ENCODE measurements at places on chromosomes 6 and 20.

DNA sequence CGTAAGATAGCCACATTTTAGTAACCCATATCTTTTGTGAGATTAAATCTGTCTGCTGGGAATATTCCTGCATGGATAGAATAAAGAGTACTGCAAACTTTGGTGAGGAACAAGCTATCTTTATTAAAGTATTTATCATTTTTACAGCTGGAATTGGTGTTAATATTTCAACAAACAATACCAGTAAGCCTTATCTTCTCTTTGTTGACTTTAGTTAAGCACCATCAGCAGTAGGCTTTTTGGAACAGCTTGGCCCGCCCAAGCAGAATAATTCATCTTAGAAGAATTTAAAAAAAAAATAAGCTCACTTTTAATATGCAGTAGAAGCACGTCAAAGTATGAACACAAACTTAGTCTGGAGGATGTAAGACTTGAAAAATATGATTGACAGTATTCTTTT, 917.8 kb upstream of the ADGRB3 start:
- DNase-seq = no peak

- DNase-seq = no peak
These were observed 3.6 kb downstream of the CCND3 start for GRCh38 chr6:41937861-41938574.

GRCh38 chr20:50012282-50013263, 29.8 kb downstream of the SNAI1 start:
- no peak for DNase-seq

DNA sequence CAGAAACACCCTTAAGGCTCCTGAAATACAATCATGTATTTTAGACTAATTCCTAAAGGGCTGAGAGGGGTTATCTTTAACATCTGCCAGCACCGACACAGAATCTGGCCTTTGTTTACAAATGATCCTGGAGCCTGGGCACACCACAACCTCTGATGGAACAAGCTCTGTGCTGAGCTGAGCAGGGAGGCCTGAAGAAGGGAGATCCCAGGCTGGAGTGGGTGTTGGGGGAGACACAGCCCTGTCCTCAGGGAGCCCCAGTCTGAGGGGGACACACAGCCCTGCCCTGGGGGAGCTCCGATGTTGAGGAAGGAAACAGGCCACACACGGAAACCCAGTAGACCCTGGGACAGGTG, 130.5 kb downstream of the VEGFA start:
- no peak for DNase-seq

GRCh38 chr6:82205930-82206392, 41.6 kb downstream of the IBTK start:
- no peak for DNase-seq

DNA sequence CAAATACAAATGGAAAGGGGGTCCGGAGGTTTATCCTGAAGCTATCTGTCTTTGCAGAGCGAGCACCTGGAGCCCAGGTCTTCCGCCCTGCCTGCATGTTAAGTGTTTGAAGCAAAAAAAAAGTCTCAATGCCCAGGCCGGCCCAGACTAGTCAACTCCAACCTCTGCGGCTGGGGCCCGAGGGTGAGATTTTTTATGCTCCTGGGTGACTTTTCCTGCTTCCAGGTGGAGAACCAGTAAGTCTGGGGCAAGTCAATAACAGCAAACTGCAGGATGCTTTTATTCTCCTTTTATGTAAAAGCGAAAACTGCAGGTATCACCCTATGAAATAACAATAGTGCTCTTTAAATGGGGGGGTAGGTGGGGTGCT, 2.0 kb upstream of the ZBP1 start:
- no peak for DNase-seq

GRCh38 chr6:54185885-54186284, 74.6 kb downstream of the MLIP start:
- no peak for DNase-seq

- no peak for DNase-seq
These were observed 57.1 kb upstream of the CITED2 start for GRCh38 chr6:139431602-139431956.

DNA sequence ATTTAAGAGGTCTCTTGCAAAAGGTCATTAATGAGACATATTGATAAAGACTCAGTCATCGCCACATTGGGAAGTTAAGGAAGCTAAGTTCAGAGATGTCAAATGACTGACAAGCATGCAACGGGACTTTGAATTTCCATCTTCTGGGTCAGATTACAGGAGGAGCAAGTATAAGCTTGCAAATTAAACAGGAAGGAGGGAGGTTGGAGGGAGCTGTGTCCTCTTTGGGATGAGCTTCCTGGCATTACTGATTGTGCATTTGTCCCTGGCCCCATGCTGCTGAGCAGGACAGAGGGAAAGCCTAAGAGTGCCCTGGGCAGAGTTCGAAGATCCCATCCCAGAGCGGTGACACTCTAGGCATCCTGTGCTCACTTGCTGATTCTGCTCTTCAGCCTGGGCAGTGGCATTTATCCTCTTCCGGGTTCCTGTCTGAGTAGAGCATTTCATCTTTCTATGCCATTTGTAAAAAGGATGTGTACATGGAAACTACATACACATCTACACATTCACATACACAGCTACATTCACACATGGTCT, 40.5 kb downstream of the SLC22A1 start:
- DNase-seq = no peak

- DNase-seq = no peak
These were observed 5.2 kb downstream of the FOXO3 start for GRCh38 chr6:108565893-108566292.

- no peak for DNase-seq
These were observed 88.6 kb downstream of the MCHR2 start for GRCh38 chr6:99905209-99906106.

DNA sequence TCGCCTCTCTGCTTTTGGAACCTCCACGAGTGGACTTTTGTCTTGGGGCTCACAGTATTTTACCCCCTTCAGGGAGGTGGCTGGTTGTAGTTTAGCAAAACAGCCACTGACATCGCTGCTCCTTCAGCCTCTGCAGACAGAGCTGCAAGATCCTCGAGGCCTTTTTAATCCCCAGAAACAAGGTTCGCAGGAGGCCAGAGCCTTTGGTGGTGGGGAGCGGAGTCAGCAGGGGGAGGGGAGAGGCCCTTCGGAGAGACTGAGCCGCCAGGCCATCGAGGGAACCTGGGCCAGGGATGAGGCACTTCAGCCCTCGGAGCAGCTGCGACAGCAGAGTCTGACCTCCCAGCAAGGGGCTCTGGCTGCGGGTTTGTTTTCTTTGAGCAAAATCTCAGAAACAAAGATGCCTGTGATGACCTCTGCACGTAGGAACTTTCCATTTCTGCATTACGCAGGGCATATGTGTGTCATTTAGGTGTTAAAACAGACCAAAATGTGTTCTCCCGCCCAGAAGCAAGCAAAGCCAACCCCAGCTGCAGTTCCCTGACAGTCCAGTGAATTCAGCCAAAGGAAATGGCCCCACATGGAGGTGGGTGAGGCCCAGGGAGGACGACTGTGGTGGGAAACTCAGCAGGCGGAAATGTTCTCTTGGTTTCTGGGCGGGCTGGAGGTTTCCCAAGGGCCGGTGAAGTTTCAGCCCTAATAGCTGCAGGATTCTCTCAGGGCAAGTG, 171.2 kb upstream of the SULF2 start:
- DNase-seq = no peak

- DNase-seq = no peak
These were observed 25.6 kb downstream of the MANBAL start for GRCh38 chr20:37315021-37315451.

GRCh38 chr20:48301189-48301588, 515.9 kb upstream of the SULF2 start:
- no peak for DNase-seq

DNA sequence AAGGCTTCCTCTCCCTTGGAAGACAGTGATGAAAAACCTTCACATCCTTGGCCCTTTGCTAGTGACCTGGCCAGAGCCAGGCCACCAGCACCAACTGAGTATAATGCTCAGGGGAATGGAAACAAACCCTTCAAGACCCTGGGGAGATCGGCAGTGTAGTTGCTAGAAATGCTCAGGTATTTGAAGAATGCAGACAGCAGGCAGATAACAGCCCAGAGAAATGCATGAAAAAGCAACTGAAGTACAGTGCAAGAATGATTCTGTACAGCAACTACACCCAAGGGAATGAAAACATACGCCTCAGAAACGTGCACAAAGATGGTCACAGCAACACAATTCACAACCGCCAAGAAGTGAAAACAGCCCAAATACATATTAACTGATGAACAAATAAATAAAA, 41.1 kb downstream of the PPP1R3G start:
- DNase-seq = no peak

DNA sequence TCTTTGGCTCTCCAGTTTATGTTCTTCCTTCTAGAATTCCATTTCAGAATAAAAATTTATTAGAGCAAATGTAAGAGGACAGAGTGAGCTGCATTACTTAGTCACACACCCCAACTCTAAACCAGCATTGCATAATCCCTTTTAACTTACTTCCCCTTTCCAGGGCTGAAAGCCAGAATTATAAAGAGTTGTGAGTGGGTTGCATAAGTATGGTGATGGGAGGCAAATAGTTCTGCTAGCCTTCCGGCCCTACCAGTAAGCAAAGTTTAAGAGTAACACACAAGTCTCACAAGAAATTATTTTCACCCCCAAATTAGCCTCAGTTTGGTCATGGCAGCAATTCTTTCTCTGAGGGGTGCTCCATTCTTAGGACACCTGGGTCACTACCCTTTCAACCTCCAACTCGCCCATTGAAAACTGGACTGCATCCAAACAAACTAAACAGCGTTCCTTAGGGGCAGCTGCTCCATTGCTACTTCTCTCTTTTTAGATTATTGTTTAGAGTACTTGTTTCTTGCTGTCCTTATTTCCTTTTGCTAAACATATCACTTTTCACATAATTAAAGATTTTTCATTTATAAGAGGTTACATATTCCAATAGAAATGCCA, 1.6 kb downstream of the KIAA0408 start:
- DNase-seq = no peak

DNA sequence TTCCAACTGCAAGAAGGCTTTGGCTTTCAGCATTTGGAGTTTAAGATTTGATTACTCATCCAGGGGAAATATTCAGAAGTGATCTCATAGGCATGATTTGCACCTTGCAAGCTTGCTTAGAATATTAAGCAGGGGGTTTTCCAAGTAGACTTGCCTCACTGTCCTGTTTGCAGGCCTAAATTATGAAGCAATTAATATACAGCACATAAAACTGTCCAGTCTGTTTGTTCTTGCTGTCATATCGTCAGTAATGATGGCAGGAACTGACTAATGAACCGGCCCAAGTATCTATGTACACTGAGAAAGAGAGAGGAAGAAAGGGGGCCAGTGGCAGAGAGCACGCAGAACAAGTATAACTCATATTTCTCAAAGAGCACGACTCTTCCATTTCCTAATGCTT, 212.5 kb upstream of the SUPT3H start:
- no peak for DNase-seq

DNA sequence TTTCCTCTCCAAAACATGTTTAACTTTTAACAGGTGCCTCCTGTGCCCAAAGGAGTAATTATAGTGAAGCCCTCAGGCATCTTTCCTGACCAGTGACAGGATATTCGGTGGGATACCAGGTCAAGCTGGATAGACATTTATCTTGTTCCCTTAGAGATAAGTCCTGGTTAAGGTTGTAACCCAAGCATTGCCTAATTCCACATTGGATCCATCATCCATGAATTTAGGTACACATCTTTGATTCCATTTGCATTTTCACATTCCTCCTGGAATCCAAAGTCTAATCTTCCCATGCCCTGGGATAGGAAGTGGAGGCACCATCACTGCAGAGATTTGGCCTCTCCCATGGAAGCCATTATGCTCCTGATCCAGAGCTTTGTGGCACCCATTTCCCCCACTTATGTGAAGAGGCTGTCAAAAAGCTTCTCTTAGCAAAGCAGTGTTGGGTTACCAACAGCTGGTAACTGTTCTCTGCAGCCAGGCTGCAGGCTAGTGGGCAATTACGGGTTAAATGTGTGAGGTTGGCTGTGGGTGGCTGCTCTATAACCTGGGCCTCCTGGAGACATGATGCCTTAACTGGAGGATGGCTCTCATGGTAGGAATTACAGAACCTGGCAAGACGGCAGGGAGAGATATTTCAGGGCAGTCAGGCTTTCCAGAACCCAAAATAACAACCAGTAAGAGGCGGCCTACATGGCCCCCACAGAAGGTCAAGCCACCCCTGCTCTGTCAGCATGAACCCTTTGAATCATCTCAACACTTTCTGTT, 96.9 kb upstream of the VGLL2 start:
- DNase-seq = no peak

DNA sequence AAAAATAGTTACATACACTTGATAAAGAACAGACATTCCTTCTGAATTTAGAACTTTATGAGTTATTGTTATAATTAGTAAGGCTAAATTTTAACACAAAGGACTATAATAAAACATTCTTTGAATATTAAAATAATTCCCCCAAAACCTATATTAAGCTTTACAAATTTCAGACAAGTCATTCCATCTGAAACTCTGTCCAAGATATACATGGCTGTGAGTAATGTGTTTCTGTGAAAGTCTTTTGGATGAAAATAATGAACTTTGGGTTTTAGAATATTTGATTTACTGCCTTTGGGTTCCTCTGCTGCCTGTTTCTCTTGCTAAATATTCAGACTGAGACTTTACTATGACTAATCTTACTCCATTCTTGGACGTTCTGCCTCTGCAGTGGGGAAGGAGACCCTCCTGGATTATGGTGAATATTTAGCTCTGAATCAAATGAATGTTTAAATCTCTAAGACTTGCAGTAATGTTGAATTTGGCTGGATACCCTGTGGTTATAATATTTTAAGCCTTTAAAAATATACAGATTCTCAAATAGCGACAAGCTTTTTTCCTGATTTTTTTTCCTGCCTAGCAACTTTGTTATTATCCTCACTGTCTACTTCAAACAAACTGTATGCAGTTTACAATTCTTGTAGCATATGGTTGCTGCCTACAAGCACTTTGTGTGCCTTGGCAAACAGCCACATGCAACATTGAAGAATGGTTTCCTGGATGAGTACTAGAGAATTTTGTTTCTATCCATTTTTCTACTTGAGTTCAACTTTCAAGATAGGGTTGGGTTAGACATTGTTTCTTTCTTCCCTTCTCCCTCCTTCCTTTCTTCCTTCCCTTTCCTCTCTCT, 51.4 kb downstream of the TXLNB start:
- no peak for DNase-seq

GRCh38 chr6:147223736-147224135, 19.5 kb downstream of the STXBP5 start:
- DNase-seq = no peak

- DNase-seq = no peak
These were observed 40.7 kb downstream of the SRC start for GRCh38 chr20:37386505-37387251.

- no peak for DNase-seq
These were observed 235.8 kb upstream of the KCNG1 start for GRCh38 chr20:51258582-51259165.

GRCh38 chr6:90202156-90202555, 94.5 kb downstream of the BACH2 start:
- no peak for DNase-seq

GRCh38 chr6:64197246-64197645, 561.6 kb downstream of the PHF3 start:
- no peak for DNase-seq

- DNase-seq = no peak
These were observed 92.4 kb upstream of the MAFB start for GRCh38 chr20:40781327-40782042.

- DNase-seq = no peak
These were observed 46.8 kb upstream of the FAM83C start for GRCh38 chr20:35339007-35339406.

- no peak for DNase-seq
These were observed 291.9 kb upstream of the SGK1 start for GRCh38 chr6:134609716-134610261.

- DNase-seq = no peak
These were observed 38.0 kb downstream of the EFCAB8 start for GRCh38 chr20:32896521-32897280.

All from caudate nucleus (tissue), 63 donors.